NCI-H1105 (cell line): ENCODE measurements at places on chromosomes 1 and 21.

- DNase-seq: no peak
Measured at GRCh38 chr21:26448751-26449150, 124.3 kb downstream of the CYYR1 start.

- peak; percentile 94 for DNase-seq
Measured at GRCh38 chr1:159881622-159882526, 18.1 kb downstream of the CFAP45 start.

- no peak for DNase-seq
Measured at GRCh38 chr1:151327903-151328674, 873 bp upstream of the PI4KB start.

GRCh38 chr1:11802973-11803885, 2.5 kb downstream of the MTHFR start:
- DNase-seq: no peak

- no peak for DNase-seq
Measured at GRCh38 chr1:9149837-9150581, 21.1 kb upstream of the GPR157 start.

DNA sequence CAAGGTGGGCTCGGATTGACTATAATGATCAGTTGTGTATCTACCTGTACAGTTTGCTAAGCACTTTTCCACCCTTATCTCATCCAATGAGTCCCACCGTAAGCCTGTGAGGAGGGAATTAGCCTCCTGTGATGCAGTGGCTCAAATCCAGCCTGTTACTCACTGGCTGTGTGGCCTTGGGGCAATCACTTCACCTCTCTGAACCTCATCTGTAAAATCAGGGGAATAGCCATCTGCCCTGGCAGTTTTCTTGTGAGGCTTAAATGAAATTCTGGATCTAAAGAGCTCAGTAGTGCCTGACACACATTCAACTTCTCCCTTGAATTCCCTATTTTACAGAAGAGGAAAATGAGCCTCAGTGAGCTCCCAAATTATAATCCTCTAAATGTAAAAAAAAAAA, 7.4 kb upstream of the EXTL1 start:
- DNase-seq: no peak

GRCh38 chr1:22105611-22106207, 37.2 kb downstream of the WNT4 start:
- DNase-seq: peak; percentile 52

- no peak for DNase-seq
Measured at GRCh38 chr1:92910081-92910480, 51.2 kb downstream of the DIPK1A start.

- DNase-seq: no peak
Measured at GRCh38 chr1:212692774-212693644, 6.6 kb downstream of the BATF3 start.

GRCh38 chr1:225155555-225155954, 226.1 kb downstream of the DNAH14 start:
- no peak for DNase-seq

DNA sequence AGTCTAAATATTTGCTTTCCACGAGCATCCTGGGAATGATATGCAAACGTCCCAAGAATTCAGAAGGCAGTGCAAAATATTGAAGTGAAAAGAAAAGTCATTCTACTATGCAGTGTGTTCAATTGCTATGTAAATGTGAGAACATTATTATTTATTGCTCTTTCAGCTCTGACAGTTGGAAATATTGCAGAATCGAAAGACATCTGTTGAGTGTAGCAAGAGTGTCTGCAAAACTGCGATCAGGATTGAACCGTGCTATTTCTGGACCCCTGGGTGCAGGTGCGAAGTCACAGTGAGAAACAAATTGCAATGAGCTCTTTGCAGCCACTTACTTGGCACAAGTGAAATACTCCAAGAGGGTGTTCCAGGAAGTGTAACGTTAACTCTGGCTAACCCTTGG, 566.4 kb downstream of the AJAP1 start:
- DNase-seq: no peak

- DNase-seq: peak; percentile 58
Measured at GRCh38 chr1:8474369-8474768, 156.5 kb downstream of the SLC45A1 start.

DNA sequence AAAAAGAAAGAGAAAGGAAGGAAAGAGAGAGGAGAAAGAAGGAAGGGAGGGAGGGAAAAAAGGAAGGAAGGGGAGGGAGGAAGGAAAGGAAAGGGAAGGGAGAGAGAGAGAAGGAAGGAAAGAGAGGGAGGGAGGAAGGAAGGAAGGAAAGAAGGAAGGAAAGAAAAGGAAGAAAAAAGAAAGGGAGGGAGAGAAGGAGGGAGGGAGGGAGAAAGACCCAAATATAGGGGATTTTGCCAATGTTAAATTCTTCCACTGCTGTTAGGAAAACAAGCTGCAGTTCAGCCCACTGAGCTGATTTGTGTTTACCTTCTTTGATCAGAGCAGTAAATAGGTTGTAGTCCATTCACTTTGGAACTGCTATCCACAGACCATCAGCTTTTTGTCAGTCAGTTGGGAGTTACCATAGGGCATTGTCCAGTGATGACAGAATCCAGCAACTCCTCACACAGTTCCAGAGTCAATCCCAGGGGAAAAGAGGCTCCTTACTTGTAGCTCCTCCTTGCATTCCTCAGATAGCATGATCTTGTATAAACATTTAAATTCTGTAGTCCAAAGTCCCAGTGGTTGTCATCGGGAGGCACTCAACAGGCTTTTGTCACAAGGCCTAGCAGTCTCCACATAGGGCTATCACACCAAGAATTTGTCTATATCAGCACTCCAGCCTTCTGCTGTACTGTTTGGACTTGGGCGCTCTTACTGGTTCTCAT, 13.5 kb upstream of the PPP1R8 start:
- DNase-seq: no peak

- DNase-seq: no peak
Measured at GRCh38 chr1:183449223-183449770, 23.0 kb upstream of the SMG7 start.

DNA sequence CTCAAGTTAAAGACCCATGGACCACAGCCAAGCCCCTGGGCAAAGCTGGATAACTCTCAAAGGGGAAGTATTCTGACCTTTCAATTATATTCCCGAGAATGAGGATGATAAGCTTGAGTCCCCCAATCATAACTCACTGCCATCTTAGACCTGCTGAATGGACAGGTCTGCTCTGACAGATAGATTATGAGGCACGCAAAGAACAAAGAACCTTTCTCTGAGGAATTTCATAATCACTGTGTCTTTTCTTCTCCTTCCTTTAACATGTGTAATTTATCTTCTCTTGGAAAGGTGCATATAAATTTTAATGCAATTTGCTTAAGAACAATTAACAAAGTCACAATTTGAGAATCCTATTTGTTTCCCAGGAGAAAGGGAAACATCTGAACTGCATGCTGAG, 22.0 kb downstream of the PIGM start:
- DNase-seq: no peak

GRCh38 chr21:26423511-26423910, 149.6 kb downstream of the CYYR1 start:
- DNase-seq: no peak

DNA sequence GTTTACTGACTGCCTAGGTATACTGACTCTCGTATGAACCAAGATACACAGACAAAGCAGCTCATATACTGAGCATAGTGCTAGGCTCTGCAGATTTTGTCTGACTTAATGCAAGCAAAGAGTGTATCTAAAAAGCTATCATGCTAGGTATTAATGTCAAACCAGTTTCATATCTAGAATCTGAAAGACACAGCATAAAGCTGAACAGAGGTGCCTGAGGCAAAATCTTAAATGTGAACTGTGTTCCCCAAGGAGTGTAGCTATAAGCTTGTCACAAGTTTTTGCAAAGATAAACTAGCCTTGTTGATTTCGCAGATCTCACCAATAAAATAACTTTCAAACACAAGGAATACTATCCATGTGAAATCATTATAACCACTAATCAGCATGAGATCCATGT, 18.1 kb downstream of the JAK1 start:
- no peak for DNase-seq

GRCh38 chr1:18536356-18536755, 55.6 kb downstream of the KLHDC7A start:
- DNase-seq: no peak

- no peak for DNase-seq
Measured at GRCh38 chr1:1259951-1260600, 13.6 kb upstream of the C1QTNF12 start.

DNA sequence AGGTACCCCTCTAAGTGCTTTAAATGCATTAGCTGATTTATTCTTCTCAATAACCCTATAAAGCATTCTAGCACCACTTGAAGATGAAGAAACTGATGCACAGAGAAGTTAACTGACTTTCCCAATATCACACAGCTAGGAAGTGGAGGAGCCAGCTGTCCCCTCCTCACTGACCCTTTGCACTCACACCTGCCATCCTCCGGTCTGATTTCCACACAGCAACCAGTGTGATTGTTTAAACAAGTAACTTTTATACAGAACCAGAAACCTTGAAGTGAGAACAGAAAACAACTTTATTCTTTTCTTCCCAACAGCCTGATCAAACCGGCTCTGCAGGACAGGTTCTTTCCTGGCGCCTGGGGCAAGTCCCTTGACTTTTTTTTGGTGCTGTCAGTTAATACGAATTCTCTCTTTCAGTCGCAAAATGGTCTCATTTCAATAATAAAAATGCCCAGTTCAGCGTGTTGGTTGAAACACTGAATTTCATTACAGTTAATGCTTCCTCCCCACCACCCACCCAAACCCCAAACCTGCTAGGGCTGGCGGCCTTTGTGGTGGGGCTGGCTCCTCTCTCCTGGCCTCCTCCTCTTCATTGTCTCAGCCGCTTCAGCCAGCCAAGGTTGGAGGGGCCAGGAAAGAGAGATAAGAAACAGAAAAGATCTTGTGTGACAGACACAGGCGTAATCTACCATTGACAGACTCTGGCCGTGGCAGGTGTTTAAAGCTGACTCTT, 26.4 kb upstream of the EEIG2 start:
- no peak for DNase-seq

GRCh38 chr1:64505232-64505943, 35.5 kb downstream of the CACHD1 start:
- peak; percentile 58 for DNase-seq

- no peak for DNase-seq
Measured at GRCh38 chr1:6603915-6604558, 1.4 kb upstream of the KLHL21 start.

DNA sequence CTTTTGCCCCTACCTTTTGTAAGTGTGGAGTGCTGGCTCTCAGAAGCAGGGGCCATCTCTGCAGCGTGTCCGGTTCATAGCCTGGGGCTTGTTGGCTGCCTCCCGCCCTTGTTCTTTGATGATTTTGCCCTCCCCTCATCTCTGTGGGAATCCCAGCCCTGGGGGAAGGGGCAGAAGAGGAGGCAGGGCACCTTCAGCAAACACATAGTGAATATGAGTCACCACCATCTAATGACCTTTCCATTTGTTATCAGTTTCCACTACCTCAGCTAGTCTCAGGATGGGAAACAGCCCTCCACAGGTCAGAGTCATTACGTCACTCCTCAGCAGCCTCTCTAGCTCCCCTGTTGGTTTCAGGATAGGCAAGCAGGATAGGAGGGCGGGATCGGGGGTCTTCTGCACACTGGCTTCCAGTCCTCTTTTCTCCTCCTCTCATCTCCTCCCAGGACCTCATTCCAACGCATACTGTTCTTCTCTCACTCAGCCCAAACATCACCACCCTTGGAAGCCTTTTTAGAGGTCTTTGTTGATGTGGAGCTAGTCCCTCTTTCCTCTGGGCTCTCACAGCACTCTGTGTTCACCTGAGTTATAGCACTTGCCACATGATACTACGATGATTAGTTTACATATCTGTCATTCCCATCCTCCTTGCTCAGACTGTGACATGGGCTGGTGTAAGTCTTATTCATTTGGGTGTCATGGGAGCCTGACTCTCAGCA, 15.8 kb downstream of the GADD45A start:
- DNase-seq: no peak

DNA sequence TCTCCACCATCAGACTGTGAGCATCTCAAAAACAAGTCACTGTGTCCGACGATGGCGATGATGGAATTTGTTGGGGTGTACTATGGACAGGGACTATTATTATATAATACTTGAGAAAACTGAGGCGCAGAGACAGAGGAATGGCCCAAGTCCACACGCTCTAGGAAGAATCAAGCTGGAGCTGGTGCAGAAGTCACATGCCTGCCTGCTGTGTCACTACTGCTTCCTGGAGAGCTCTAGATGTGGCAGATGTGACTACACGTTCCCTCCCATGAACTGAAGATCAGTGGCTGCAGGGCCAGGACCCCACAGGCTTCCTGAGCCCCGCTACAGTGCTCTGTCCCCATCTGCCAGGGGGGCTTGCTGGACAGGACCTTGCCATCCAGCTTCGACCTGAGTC, 56.9 kb downstream of the TRABD2B start:
- no peak for DNase-seq

GRCh38 chr1:21139601-21140000, 37.1 kb downstream of the EIF4G3 start:
- peak; percentile 48 for DNase-seq

DNA sequence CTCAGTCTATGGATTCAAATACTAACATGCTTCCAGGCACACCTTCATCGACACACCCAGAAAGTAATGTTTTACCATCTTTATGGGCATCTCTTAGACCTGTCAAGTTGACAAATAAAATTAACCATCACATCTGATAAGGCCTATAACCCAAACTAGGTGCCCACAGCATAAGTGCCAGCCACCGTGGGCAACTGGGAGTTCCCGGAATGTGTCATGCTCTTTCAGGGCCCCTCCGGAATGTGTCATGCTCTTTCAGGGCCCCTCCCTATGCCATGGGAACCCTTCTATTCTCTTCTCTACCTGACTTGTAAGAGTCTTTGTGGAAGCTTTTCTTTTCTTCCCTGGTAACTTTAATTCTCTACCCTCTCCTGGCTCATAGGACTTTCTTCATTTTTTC, 26.6 kb downstream of the KRTAP24-1 start:
- no peak for DNase-seq

DNA sequence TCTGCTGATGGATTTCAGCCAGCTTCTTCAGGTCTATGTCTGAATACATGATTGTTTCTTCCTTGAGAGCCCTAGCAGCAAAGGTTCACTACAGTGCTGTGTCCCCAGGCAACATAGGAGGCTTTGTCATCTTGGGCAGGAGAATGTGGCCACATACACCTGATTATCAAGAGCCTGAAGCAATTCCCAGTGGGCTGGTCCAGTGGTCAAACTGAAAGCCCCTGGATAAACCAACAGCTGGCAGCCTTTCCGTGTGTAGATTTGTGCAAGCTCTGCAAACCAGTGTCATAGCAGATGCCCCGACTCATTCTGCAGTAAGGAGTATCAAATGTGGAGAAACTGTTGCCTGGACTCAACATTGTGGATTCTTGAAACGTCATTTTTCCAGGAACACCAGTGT, 2.3 kb upstream of the GIPC2 start:
- no peak for DNase-seq

DNA sequence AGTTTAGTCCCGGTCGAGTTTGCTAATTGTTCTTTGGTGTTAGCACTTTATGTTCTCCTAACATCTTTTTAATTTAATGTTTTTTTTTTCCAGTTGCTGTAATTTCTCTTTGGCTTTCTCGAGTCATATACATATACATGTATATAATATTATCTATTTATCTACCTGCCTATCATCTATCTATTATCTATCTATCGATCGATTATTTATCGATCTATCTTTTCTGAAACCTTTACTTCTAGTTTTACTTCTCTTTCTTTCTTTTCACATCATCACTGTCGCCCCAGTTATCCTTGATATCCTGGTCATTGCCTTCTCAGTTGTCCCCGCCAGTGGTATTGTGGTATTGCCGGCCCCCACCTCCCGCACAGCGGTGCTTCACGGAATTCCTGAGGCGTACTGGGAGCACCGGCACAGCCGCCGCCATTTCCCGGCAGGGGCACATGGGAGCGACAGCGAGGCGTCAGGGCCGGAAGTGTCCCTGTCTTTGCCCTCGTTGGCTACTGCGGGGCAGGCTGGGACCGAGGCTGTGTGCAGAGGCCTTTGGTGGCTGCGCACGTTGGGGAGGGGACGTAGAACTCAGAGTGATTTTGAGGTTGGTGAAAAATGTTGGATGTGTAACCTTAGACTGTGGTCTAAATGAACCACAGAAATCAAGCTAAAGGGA, 101.1 kb downstream of the NUF2 start:
- DNase-seq: no peak
